ENCODE measurements at places on chromosomes 4 and X.
A peak's percentile ranks its signal among the peaks of the same experiment; 100 is the strongest.

DNA sequence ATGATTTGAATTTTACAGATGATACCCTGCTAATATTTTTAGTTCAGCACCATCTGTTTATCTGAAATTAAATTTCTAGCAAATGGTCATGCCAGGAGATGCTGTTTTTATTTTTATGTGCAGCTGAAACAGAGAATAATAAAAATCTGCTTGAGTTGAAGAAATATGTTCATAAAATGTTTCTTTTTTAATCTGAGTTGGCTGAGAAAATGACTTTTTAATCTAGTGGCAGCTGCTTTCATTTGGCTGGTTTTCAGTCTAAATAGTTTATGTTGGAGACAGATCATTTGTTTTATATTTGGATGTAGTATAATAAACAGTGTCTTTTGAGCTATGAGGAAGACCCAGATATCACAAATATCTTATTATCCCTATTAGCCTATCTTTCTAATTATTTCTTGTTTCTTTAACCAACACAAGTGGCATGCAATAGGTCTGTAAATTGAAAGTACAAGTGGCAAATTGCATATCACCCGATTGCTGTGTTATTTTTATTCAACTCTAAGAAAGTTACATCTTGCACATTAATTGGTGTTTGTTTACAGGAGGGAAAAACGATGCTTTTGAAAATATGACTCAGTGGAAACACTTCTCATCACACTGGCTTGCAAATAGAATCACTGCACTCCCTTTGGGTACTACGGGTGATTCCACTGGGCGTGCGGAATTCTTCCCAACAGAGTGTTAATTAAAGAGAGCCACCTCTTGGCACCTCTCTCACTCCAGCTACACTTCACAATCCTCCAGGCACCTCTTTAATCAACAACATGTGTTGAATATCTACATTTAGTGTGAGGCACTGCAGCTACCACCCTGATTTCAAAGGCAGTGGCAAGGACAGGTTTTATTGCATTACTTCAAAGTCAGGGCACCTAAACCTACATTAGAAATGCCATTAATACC is 51.7 kb upstream of the AP1S2 start:
- DNase-seq: no peak

DNA sequence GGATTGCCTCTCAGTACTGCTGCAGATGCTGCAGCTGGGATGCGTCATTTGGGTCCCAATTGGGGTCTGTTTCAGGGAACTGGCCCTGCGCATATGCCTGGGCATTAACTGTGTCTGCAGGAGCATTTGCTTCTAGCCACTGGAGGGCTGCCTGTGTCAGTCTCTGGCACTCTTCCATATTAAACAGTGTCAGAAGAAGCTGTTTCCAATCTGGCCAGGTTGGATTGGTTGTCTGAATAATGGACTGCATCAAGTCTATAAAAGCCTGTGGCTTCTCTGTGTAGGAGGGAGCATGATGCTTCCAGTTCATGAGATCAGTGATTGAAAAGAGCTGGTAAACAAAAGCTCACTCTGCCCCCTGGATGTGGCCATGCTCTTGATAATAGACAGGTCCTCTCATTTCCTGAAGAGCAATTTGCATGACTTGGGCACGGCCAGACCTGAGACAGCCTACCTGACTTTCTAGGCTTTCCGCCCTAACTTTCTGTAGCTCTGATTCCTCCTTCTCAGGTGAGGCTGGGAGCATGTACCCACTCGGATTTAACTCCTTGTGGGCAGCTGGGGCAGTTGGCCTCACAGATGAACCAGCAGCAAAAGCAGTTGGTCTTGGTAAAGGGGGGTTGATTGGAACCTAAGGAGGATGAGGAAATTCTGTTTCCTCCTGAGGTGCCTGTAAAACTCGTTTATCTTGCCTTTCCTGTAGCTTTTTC is 29.2 kb downstream of the SULT1E1 start:
- DNase-seq: peak; percentile 50

GRCh38 chrX:131330735-131331134 is 41.6 kb upstream of the IGSF1 start:
- DNase-seq: no peak

DNA sequence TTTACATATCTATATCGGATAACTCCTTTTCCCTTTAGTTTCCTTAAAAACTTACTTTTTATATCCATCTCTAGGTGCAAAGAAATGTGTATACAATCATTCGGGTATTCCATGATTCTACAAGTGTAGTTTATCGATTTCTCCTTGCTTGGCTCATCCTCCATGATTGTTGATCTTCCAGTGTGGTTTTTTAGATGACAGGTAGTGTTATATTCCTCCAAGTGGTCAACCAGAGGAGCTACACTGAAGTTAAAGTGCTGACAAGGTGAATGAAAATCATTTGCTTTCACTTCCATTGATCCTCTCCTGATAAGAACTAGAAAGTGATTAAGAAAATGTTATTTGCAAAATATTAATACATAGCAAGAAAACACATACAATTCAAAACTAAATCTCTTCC is 38.5 kb downstream of the TMEM156 start:
- DNase-seq: no peak

GRCh38 chr4:98864560-98864959 is 64.4 kb downstream of the EIF4E start:
- DNase-seq: no peak

Data from prostate gland (tissue), 2 donors.